ENCODE measurements at places on chromosomes 6 and 20. TPM values are rescaled to one million over a fixed set of nuclear protein-coding genes. Genes with fewer than 3 reads are reported as not detected.

- H3K4me1 ChIP-seq = peaks cover 28% of the 10 kb centered on the region
- H3K36me3 ChIP-seq = no peaks in the 10 kb centered on the region
- H3K27me3 ChIP-seq = no peaks in the 10 kb centered on the region
- no peak overlapping the region for H3K4me3 ChIP-seq
- no peak for DNase-seq
- no peak overlapping the region for H3K27ac ChIP-seq
Observed at GRCh38 chr6:168496139-168496996, 55.4 kb downstream of the SMOC2 start.

- no peak for DNase-seq
- no peak overlapping the region for H3K4me3 ChIP-seq
- H3K27ac ChIP-seq = no peak overlapping the region
- H3K36me3 ChIP-seq = no peaks in the 10 kb centered on the region
Observed at GRCh38 chr20:18922898-18923297, 109.3 kb downstream of the SCP2D1 start.

Gene TMEM239
- polyA plus RNA-seq = not detected

DNA sequence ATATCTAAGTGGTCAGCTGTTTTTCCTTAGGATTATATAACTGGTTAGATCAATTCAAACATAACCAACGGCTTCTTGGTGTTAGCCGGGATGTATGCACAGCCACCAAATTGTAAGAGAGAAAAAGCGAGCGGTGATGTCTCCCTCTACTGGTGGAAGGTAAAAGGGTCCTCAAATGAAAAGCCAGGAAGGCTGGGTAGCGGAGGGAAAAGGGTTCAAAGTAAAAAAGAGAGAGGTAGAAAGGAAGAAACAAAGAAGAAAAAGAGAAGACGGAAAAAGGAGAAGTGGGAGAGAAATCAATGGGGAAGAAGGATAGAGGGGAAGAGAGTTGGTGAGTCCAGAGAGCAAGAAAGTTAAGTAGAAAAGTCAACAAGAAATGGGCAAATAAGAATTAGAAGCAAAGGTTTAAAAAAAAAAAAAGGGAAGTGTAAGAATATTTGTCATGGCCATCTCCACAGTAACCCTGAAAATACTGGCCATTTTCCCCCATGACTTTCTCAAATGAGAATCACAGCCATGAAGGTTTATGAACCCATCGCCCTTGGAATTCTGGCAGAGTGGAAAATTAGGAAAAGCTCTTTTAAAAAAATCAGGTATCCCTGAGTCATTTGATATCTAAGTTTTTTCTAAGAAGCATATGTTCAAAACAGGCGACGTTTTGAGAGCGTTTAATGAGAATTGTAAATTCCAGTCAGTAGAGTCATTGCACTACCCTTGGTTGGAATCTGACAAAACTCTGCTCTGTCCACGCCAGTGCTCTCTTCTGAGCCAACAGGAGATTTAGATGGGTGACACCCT, 155.6 kb upstream of the SNX9 start:
- H3K4me3 ChIP-seq = no peak overlapping the region
- H3K27ac ChIP-seq = peak overlapping the region; percentile 36

DNA sequence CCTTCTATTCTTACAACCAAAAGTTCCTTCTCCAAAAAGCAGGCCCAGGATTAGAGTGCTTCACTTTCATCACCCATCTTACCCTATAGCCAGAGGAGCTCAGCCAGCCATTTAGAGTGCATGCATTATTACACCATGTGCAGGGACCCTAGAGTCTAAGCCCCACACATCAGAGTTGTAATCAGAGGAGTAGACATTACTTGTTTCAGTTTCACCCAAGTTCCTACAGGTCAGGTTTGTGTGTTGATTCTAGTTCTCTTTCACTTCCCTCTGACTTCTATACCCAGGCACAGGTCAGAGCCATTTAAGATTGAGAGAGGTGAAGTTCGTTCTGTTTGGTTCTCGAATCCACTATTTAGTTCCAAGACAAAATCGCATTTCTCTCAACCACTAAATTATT, 16.3 kb upstream of the ARFGEF3 start:
- no peak for DNase-seq
- no peaks in the 10 kb centered on the region for H3K36me3 ChIP-seq
- no peak overlapping the region for H3K27ac ChIP-seq
- H3K4me3 ChIP-seq = no peak overlapping the region
- peaks cover 2% of the 10 kb centered on the region for H3K27me3 ChIP-seq

GRCh38 chr20:54643761-54644160, 168.4 kb downstream of the DOK5 start:
- DNase-seq = peak; percentile 34
- peaks cover 10% of the 10 kb centered on the region for H3K4me1 ChIP-seq
- H3K27ac ChIP-seq = no peak overlapping the region

GRCh38 chr6:142853244-142854180, 91.5 kb downstream of the HIVEP2 start:
- H3K27ac ChIP-seq = peak overlapping the region; percentile 1
- no peak overlapping the region for H3K4me3 ChIP-seq
- no peaks in the 10 kb centered on the region for H3K27me3 ChIP-seq

Gene SCP2D1
- not detected for polyA plus RNA-seq

Data from muscle of leg (tissue), 16 donors.